ENCODE measurements at places on chromosomes 2 and 18. TPM values are rescaled to one million over a fixed set of nuclear protein-coding genes. Genes with fewer than 3 reads are reported as not detected.

Gene ASAP2
- total RNA-seq = 27.6 TPM

Gene CIB4
- not detected for total RNA-seq

Gene AQP12B
- total RNA-seq = not detected

Gene ESCO1
- 23.4 TPM for total RNA-seq

Gene EMILIN2
- 11.2 TPM for total RNA-seq

Gene NGEF
- total RNA-seq = not detected

Gene PROKR1
- 0.08 TPM for total RNA-seq

Gene PDE11A
- total RNA-seq = not detected

Gene ITM2C
- 70.2 TPM for total RNA-seq

Gene MYO5B
- total RNA-seq = 18.3 TPM

Gene SCG2
- 8.4 TPM for total RNA-seq

Gene SCYGR4
- not detected for total RNA-seq

Gene C18orf32
- total RNA-seq = 56.9 TPM

Gene TEX44
- not detected for total RNA-seq

Gene MC4R
- total RNA-seq = 1.5 TPM

Gene ATP6V1C2
- 0.45 TPM for total RNA-seq

Gene PAX8
- total RNA-seq = 0.62 TPM

Gene SH3BP4
- 34.6 TPM for total RNA-seq

Gene SULT1C2
- total RNA-seq = 1.0 TPM

Gene LOXL3
- 8.1 TPM for total RNA-seq

Data from gastroesophageal sphincter (tissue), 4 donors.